Stimulated activated CD8-positive, alpha-beta memory T cell treated with anti-CD3 and anti-CD28 coated beads, Interleukin-2, amount 100 ng/mL, for 1 hour (primary cell): ENCODE measurements at places on chromosomes 16 and 17.

DNA sequence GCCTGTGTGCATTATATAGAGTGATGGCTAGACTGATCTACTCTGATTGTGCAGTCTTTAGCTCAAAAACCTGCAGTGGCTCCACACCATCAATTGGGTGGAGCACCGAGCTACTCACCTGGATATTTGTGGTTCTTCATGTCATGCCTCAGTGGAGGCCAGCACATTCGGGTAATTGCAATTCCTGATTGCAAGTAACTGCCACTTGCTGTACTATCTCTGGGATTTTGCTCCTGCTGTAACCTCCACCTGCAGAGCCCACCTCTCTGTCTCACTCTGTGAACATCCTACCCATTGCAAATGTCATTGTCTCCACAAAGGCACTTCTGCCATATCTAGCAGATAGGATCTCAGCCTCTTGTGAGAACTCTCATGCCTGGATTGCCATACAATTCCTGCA is 1.7 kb upstream of the CCL1 start:
- DNase-seq: no peak

GRCh38 chr16:56262148-56262547 is 70.9 kb downstream of the GNAO1 start:
- peak; percentile 10 for DNase-seq

GRCh38 chr17:12769981-12770380 is 19.3 kb upstream of the ARHGAP44 start:
- no peak for DNase-seq

DNA sequence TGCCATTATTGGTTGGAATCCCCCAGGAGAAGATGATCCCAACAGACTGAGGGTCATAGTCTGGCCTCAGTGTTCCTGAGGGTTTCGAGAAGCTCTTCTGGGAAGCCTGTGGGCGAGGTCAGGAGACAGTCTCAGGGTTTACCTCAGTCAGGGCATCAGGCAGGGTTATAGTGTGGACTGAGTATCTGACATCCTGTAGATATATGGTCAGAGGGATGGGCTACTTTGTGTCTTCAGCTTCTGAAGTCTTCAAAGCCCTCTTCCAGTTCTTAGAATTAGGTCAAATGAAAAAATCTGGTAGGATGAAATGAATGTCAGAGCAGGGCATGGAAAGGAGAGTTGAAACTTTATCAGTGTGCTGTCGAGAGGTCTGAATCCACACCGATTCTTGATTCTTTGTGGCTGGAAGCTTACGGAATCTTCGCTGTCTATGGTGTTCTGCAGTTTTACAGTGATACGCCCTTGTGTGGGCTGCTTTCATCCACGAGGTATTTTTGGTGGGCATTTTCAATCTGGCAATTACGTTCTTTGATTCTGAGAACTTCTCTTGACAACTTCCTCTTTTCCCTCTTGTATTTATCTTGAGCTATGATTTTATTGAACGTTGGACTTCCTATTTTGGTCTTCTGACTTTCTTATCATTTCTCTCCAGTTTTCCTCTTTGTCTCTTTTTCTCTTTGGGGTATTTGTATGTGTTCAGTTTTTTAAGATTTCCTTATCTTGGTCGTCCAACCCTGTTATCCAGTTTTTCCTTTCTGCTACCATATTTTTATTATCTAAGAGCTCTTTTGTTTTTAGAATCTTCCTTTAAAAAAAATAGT is 30.4 kb downstream of the BPTF start:
- DNase-seq: no peak

DNA sequence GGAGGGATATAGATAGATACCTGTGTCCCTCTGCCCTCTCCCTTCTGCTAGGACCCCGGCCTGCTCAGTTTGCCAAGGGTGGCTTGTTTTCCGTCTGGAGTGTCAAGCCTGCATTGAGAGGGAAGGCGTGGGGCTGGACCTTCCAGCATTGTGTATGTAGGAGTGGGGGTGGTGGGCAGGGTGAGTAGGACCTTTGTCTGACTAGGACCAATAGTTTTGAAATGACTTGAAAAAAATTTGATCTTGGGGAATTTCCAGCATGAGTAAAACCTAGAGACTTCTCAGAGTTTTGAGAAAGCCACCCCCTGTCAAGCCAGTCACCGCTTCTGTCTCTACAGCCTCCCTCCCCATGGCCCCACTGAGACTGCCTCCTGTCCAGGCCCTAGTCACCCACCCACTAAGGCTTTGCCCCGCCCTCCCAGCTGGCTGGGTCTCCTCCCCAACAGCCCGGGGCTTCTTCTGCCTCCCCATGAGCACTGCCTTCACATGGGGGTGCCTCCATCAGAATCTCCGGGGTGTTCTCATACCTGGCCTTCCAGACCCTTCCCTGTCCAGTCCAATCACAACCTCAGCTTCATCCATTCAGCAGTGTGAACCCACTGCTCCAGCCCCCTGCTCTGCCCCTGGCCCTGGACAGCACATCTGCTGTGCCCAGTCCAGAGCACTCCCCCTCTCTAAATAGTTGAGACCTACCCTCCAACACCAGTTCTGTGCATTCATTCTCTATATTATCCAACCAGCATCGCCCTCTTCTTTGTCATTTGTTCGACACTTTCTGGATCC is 207.0 kb downstream of the MSI2 start:
- DNase-seq: no peak

DNA sequence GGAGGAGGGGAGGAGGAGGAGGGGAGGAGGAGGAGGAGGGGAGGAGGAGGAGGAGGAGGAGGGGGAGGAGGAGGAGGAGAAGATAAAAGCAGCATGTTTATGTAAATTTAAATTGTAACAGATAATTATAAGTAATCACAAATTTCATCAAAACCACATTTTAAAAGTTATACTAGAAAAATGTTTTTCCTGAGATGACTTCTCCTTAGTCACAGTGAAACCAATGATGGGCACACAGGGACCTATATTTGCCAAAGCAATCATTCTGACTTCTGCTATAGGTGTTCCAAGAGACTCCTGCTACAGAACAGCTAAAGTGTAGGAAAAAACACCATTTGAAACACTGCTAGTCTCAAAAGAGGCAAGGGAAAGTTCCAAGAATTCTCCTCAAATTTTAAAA is 66.4 kb downstream of the CEP95 start:
- no peak for DNase-seq

DNA sequence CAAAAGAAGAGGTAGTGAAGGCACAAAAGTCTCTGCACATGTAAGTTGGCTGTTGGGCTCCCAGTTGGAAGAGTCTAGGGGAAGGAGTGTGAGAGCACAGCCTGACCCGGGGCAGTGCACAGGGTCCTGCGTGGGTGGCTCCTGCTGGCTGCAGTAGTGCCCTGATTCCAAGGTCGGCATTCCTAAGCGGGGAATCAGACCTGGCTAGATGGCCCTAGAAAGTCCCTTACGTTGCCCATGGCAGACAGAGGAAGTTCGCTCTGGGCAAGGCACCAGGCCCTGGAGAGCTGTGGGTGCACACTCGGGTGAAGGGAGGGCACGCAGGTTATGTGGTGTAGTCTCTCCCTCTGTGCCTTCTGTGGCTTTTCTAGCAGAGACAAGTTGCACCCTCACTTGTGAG is 22.8 kb upstream of the SLC5A11 start:
- no peak for DNase-seq

DNA sequence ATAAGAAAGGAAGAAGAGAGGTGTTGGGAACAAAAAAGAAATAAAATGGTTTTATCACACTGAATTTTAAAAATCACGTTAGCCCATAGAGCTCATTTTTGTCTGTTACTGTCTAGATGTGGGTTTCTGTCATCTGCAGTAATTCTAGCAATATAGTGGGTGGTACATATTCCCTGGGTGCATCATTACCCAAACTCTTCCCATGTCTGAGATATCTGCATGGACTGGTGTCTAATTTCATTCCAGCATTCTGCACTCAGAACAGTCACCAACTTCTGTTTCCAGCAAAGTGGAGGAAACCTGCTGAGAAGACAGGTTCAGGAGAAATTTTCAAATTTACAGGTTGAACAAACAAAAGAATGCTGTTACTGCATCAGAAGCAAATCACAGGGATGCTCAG is 263.8 kb downstream of the CDH11 start:
- DNase-seq: no peak

DNA sequence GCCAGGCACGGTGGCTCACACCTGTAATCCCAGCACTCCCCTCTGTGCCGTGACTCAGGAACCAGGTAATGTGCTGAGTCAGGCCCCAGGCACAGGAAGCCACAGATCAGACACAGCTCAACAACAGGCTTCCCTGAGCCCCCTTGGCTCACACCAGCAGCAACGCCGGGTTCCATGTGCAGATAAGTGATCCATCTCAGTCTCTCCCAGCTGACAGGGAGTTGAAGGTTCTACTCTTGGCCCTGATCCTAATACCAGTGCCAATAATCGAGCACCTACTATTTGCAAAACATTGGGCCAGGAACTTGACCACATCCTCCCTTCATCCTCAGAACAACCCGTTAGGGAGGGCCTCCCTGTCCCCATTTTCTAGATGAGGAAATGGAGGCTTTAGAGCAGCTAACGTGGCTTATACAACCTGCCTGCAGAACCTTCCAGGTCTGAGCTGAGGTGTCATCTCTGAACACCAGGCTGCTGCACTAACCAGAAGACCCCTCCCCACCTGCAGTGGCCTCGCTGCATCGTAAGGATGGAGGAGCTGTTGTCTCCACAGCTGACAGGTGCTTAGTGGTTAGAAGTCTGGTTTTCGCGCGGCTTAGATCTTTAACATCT is 64.8 kb upstream of the AMZ2 start:
- DNase-seq: no peak

DNA sequence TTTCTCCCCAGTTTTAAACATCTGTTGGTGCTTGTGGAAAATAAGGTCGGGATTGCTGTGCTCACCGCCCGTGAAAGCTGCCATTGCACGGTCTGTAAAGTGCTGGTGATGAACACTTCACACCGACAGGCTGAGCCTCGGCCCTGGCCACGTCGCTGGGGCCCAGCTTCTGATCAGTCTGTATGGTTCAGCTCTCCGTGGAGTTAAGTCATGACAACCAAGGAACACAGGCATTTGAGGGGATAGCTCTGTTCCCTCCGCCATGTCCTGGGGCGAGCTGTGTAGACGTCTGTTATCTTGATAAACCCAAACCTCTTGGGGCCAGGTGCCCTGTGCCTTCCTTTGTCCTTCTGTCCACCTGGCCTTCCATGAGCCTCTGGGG is 110.6 kb downstream of the METRNL start:
- DNase-seq: no peak

DNA sequence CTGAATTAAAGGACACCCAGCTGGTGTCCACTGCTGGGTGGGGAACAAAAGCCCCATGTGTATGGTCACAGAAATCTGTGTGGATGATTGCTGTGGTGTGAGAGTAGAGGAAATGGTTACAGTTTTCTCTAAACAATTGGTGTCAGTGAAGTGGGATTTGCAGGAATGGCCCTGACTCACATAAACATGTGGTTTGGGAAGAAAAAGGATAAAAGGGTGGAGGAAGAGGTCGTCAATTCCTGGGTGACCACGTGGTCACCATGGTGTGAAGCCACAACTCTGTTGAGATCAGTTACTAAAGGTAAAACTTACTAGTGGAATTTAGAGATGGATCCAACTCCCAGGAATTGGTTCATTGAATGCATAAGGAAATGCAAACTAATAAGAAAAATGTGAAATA is 3.6 kb upstream of the TUBG2 start:
- DNase-seq: no peak

- peak; percentile 57 for DNase-seq
These were observed at the start of gene ATP1B2 for GRCh38 chr17:7650509-7651096. ATP1B2 (plus strand) TSS chr17:7650926; CDS start chr17:7651519, 593 bp downstream.

DNA sequence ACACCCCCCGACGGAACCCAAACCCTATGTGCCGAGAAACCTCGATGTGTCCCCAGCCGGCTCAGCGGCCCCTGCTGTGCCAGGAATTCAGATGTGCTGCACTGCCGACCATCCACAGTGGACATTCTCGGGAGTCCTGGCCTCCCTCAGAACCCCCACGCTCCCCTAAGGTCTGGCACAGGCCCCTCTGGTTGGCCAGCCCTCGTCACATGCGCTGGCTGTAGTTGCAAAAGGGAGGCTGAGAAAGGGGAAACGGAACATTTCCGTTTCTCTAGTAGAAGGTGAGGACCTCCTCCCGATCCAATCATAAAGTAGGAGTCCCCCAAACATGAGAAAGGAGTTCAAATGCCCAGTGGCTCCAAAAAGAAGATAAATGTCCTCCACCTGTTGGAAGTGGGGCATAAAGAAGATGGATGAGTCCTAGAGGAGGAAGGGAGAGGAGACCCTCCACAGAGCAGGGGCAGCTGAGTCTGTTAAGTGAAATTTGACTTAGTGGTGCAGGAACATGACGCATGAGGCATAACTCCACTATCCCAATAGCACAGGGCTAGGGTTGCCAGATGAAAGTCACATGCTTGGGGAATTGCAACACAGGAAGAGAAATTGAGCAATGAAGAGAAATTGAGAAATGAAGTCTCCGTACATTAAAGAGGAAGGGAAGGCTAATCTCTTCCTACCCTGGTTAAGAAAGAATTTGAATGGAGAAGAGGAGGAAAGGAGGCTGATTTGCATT is 49.3 kb upstream of the WSB1 start:
- no peak for DNase-seq

DNA sequence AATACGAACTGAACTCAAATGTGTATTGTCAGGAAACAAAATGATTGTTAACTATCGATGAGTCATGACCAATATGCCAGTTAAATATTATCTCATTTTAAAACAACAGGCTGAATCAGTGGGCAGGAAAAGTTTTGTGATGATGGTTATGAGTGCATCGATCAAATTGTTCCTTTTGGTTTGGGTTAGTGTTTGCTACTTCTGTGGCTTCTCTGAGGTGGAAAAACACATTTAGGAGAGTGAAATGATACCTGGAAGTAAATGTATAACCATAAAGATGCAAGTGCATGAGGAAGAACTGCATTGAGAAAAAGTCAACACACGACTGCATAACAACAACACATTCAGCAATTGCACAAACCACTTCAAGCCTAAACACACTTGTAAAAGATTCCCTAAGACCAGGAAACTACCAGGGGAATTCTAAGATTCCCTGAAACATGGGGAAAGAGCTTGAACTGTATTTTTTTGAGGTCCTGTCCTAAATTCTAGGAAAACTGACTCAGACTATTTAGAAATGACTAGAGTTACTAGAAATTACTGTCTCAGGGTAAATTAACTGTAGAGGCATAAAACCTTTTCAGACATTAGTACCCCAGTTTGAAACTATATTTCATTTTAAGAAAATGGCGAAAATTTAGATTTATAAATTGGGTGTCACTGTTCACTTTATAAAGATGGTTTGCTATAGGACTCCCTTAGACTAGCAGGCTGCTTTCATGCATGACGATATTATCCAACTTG is 44.8 kb downstream of the CDYL2 start:
- no peak for DNase-seq
